ENCODE measurements at places on chromosomes 7 and 10. TPM values are rescaled to one million over a fixed set of nuclear protein-coding genes. Genes with fewer than 3 reads are reported as not detected.

DNA sequence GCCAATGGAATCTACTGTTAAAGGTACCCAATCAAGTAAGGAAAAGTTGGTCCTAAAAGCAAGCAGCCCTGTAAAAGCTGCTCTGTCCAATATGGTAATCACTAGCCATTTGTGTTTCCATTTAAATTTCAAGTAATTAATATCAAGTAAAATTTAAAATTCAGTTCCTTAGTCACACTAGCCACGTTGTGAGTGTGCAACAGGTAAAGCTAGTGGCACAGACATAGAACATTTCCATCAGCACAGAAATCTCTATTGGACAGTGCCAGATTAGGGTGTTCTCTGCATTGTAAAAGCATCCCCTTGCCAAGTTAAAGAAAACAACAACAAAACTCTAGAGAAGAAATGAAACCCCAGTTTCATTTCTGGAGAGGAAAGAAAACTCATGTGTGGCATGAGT is 4.4 kb downstream of the CAV1 start:
- DNase-seq: no peak

GRCh38 chr7:44267719-44268421 is 57.5 kb downstream of the CAMK2B start:
- DNase-seq: peak; percentile 18

- no peak for DNase-seq
These were observed 8.0 kb upstream of the CHST15 start for GRCh38 chr10:124101351-124101750.

DNA sequence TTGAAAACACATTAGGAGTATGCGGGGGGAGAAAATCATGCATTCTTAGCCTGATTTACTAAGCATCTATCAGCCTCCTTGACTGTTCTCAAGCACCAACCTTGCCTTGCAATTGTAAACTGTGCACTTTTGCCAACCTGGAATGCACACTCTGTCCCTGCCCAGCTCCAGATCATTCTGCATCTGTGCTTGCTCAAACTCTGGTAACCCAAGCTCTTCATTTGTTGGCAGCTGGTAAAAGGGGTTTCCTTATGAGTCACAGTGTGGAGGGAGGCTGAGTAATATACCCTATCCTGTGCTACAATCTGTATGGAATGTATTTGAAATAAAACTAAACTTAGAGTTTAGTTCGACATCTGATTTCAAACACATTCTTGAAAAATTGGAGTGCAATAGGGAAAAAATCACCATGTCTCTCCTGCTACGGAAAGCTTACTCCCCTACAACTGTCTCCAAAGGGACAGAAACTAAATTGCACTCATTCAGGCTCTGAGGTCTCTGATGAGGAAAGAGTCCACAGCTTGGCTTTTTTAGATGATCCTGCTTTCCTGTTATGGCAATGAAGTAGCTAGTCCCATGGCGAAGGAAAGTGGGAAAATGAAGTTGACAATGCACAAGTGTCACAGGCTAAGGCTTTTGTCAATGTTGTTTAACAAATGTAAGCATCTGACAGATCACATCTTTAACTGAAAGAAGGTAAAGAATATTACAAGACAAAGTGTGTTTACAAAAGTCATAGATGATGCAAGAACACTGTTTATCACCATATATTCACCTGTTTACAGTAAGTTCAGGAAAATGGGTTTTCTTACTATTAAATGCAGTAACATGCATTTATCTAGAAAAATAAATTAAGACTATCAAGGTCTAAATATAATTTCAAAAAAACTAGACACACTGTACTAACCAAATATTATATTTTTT is 61.9 kb downstream of the TES start:
- DNase-seq: peak; percentile 53

DNA sequence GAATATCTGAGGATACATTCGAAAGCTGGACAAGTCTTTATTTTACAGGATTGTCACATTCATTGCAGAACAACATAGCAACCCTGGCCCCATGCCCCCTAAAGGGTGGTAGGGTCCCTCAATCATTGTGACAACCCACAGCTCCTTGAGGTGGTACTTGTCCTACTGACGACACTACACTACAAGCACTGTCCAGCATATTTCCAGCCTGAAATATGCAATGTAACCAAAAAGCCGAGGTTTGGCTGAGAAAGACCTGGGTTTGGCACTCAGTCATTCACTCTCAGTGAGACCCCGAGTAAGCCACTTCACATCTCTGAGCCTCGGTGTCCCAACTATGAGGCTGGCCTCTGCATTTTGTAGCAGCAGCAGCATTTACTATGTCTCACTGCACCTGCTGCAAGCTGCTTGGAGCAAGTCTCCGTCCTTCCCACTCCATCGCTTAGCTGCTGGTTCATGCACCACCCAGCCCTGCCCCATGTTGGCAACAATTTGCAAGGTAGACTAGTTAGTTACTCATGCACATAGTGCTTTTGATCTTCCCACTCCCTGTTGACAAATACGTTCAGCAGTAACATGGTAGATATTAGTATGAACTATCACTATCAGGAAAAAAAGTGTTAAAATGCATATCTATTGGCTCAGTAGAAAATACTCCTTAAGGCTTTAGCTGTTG is 43.6 kb upstream of the TNPO3 start:
- DNase-seq: no peak

GOLGA7B gene
- total RNA-seq: 0.50 TPM

TET1 gene
- total RNA-seq: 2.2 TPM
